ENCODE measurements at places on chromosomes 7 and 10.

- no peak for DNase-seq
Measured at GRCh38 chr7:108201766-108202165, 71.6 kb upstream of the LAMB4 start.

DNA sequence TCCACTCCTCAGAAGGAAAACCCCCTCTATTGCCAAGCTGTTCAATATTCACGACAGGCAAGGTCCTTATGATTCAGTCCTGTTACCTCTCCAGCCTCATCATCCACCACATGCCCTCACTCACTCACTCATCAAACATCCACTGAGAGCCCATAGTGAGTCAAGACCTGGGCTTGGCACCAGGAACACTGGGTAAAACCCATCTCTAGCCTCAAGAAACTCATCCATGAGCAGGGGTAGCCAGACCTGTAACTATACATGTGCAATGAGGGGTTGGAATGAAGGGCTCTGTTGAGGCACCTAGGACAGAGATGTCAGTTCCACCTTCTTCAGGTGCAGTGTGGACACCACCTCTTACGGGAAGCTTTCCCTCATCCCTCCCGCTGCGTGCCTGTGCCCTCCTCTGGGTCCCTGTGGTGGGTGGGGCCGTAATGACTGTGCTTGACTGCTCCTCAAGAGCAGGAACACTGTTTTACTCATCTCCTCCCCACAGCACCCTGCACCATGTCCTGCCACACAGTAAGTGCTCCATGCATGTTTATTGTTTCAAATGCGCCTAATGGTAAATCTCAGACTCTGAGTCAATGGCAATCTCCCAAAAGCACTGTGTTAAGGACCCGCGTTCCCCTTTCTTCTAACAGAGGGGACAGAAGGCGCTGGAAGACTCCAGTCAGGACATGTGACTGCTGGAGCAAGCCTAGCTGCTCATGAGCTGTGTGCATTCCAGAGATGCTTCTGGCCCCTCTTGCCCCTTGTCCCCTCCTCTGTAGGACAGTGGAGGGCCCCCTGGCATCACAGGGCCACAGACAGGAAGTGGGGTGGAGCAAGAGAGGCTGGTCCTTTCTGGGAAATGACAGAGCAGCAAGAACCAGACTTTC, 95.4 kb downstream of the HIPK2 start:
- DNase-seq = no peak

DNA sequence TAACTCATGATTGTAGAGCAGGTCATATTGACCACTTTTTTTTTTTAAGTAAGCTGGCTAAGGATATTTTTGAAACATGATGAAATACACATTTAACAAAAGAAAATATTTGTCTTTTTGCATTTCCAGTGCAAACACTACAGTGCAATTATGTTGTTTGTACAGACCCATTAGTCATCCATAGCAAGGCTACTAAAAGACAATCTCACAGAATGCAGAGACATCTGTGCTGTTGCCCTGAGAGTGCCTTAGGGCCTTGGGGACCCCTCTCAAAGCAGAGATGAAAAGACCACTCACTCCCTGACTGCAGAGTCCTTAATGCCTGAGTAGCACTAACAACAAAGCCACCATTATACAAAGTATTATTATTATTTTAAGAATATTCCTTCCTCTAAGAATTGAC, 104.5 kb downstream of the NRCAM start:
- no peak for DNase-seq

DNA sequence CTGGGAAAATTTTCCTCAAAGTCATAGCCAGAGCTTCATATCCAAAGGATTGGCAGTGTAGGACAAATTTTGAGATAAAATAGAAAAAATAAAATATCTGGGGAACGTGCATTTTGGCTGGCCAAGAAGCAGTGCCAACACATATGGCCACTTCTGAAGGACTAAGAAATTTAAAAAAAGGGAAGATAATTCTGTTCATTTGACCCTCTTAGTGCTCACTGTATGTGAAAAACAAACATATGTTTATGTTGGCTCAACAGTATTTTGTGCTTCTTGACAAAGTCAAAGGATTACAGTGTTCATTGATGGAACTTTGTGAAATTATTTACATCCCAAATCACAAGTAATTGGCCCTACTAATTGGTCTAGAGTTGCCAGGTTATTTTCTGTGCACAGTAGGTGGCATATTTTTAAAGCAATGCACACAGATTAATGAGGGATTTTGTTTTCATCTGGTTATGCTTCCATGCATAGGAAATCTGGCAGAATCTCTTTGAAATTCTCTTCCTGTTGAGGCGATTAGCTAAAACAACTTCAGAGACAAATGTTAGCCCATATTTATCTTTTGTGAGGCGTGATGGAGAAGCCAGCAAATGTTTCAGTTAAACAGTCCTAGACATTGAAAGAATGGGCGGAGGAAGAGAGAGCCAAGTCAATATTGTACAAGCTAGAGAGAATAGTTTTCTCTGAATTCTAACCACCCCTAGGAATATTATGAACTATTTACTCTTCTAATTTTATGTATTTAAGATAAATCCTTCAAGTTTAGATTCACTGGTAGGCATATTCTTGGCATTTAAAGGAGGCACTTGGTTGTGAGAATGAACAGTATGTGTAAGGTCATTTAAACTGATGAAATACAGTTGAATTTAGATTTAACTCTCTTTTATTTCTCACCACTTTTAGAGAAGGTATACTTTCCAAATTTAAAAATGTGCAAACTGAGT, 237.7 kb upstream of the MBL2 start:
- DNase-seq = no peak

DNA sequence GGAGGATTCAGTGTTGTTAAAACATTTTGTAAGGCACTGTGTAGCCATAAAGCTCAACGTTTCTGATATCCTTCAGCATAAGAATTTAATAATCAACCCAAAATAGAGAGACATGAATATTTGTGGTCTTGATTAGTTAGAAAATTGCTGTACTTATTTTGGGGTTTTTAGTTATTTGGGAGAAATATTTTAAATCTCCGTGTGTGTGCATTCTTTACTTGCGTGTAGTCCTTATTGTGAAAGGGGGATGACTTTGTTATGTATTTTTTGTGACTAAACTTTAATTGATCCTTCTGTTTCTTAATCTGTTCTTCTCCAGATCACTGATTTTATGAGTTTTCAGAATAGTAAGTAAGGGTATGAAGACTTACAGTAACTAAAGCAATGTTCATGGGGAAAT, 81.2 kb downstream of the ZNRF2 start:
- no peak for DNase-seq

- no peak for DNase-seq
Measured at GRCh38 chr10:110008518-110009339, 945 bp downstream of the ADD3 start.

- DNase-seq = no peak
Measured at GRCh38 chr10:124636271-124636995, 107.7 kb downstream of the FAM53B start.

- no peak for DNase-seq
Measured at GRCh38 chr10:13168781-13169180, 7.4 kb downstream of the MCM10 start.

DNA sequence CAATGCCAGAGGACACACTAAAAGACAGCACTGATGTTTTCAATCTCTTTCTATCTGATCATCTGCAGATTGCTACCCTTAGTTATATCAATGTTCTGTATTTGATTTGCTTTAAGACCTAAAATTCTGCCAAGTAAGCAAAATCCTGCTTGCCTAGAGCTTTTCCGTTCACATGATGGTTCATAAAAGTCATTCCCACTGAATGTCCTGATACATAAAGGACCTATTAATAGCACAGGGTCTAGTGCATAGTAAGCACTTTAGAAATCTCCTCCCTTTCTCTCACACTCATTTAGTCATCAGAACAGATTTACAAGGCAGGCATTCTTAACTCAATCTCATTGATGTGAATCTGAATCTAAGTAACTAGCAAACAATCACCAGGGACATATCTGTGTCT, 68.8 kb downstream of the PCGF5 start:
- no peak for DNase-seq

Data from stimulated activated CD8-positive, alpha-beta memory T cell treated with anti-CD3 and anti-CD28 coated beads, Interleukin-4, amount 100 ng/mL, for 1 hour (primary cell).